ENCODE measurements at places on chromosomes 4 and X. TPM values are rescaled to one million over a fixed set of nuclear protein-coding genes. Genes with fewer than 3 reads are reported as not detected.

DNA sequence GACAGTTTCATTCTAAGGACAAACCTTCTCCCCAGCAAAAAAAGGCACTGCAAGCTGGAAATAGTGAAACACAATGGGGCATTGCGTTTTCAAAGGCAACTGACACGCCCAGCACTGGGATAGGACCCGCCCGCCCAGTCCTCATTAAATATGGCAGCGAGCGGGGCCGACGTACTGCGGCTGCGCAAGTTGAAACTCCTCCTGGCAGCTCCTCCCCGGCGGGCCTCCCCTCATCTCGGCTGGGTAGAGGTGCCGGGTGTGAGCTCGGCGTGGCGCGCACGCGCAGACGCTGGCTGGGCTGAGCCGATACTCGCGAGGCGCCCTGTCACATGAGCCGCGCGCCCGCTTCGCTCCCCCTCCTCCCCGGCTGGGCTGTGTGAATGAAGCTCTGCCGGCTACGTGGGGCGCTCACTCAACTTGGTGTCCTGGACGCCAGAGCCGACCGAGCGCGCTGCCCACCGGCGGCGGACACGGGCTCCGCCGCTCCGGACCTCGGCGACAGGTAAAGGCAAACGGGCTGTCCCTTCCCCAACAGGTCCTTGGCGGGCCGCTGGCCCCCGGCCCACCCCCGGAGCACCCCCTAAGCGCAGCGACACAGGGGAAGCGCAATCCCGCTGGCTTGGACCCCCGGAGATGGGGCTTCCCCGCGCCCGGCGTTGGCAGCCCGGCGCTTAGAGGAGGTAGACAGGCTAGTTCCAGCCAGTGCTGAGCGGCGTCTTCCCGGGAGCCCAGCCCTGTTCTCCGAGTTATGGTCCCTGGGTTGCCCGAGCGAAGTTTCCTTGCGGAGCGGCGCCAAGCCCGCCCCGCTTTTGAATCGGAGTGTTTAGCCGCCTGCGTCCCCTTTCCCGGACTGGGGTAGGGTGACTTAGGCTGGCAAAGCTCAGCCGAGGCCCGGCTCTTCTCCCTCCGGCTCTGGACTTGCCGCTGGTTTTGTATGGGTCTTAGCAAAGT is at the start of gene CLCN5:
TSS of gene CLCN5 (plus strand) at position 306 of the 951 bp plus-strand sequence. CDS start 2,703 bp downstream, outside the sequence.
- H3K27me3 ChIP-seq, result no peaks in the 10 kb centered on the region
- peak within 1 kb of the TSS; percentile 67 for H3K4me3 ChIP-seq
- no peaks in the 10 kb centered on the region for H3K36me3 ChIP-seq
- DNase-seq, result peak; percentile 98

GRCh38 chr4:5636766-5637670 is 71.3 kb downstream of the EVC2 start:
- no peaks in the 10 kb centered on the region for H3K4me1 ChIP-seq
- H3K27me3 ChIP-seq, result no peaks in the 10 kb centered on the region
- H3K36me3 ChIP-seq, result no peaks in the 10 kb centered on the region
- DNase-seq, result no peak
- H3K27ac ChIP-seq, result no peak overlapping the region

GRCh38 chrX:148385471-148385870 is 114.9 kb upstream of the AFF2 start:
- H3K36me3 ChIP-seq, result no peaks in the 10 kb centered on the region
- no peaks in the 10 kb centered on the region for H3K27me3 ChIP-seq
- no peak for DNase-seq
- H3K4me3 ChIP-seq, result no peak overlapping the region

DNA sequence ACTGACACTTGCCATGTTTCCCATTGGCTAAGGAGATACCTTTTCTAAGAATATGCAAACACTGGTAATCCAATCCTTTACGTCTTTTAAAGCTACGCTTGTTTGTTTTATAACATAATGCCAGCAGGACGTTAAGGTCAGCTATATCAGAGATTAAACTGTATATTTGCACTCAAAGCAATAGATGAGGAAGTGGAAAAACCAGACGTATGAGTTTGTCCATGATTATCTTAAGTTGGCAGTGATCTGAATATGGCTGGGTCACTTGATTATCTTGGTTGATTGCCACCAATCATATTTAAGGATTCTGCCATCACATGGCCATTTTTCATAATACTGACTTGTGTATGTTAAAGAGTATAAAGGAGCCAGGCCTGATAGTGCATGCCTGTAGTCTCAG is 19.4 kb downstream of the TMSB4X start:
- DNase-seq, result no peak
- H3K36me3 ChIP-seq, result no peaks in the 10 kb centered on the region
- no peak overlapping the region for H3K4me3 ChIP-seq
- peaks cover 21% of the 10 kb centered on the region for H3K4me1 ChIP-seq

GRCh38 chrX:115564243-115564642 is 3.3 kb downstream of the PLS3 start:
- H3K36me3 ChIP-seq, result no peaks in the 10 kb centered on the region
- H3K27ac ChIP-seq, result no peak overlapping the region
- DNase-seq, result no peak

GRCh38 chr4:833731-834367 is 7.9 kb upstream of the CPLX1 start:
- DNase-seq, result peak; percentile 69
- H3K4me1 ChIP-seq, result no peaks in the 10 kb centered on the region
- H3K4me3 ChIP-seq, result no peak overlapping the region

GRCh38 chr4:15836362-15836761 is 58.2 kb downstream of the CD38 start:
- no peak overlapping the region for H3K27ac ChIP-seq
- no peak overlapping the region for H3K4me3 ChIP-seq
- no peaks in the 10 kb centered on the region for H3K27me3 ChIP-seq
- no peaks in the 10 kb centered on the region for H3K4me1 ChIP-seq
- no peak for DNase-seq

GRCh38 chr4:2366252-2367192 is 51.9 kb downstream of the ZFYVE28 start:
- no peak overlapping the region for H3K4me3 ChIP-seq
- no peak overlapping the region for H3K27ac ChIP-seq
- H3K27me3 ChIP-seq, result no peaks in the 10 kb centered on the region
- DNase-seq, result no peak
- H3K36me3 ChIP-seq, result peaks cover 9% of the 10 kb centered on the region
- peaks cover 32% of the 10 kb centered on the region for H3K4me1 ChIP-seq

- H3K27me3 ChIP-seq, result no peaks in the 10 kb centered on the region
- DNase-seq, result no peak
- no peak overlapping the region for H3K4me3 ChIP-seq
Measured at GRCh38 chr4:155040031-155040430, 168.4 kb upstream of the NPY2R start.

DNA sequence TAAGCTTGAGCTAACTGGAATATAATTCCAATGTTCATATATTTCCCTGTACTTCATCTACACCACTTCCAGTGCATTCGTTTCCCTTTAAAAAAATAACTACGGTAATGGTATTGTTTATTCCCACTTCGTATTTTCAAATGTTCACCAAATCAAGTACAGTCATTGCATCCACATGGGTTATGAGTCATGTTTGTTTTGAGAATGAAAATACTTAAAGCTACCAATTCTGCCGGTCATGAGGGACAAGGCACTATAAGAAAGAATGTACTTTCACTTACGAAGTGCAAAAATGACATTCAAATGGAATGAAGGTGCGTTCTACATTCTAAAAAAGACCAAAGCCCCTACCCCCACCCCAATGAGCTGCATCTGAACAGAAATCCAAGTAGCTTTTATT is 174.4 kb upstream of the FGF13 start:
- no peak for DNase-seq
- H3K4me1 ChIP-seq, result no peaks in the 10 kb centered on the region
- H3K27ac ChIP-seq, result no peak overlapping the region
- no peaks in the 10 kb centered on the region for H3K27me3 ChIP-seq
- no peak overlapping the region for H3K4me3 ChIP-seq

DNA sequence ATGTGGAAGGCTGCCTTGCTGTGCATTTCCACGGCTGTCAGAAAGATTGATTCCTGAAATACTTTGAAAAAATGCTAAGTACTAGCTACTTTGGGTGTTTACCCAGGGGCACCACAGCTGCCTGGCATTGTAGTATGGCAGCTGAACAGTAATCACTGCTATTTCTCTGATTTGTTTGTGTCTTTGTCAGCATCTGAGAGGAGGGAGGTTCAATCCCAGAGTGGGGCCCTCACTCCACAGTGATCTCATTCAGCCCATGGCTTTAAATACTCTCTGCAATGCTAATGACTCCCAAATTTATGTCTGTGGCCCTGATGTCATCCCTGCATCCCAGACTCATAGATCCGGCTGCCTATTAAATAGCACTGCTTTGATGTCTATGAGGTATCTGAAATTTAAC is 575.3 kb upstream of the MAGEB2 start:
- no peak for DNase-seq
- no peak overlapping the region for H3K27ac ChIP-seq
- no peak overlapping the region for H3K4me3 ChIP-seq
- no peaks in the 10 kb centered on the region for H3K27me3 ChIP-seq

DNA sequence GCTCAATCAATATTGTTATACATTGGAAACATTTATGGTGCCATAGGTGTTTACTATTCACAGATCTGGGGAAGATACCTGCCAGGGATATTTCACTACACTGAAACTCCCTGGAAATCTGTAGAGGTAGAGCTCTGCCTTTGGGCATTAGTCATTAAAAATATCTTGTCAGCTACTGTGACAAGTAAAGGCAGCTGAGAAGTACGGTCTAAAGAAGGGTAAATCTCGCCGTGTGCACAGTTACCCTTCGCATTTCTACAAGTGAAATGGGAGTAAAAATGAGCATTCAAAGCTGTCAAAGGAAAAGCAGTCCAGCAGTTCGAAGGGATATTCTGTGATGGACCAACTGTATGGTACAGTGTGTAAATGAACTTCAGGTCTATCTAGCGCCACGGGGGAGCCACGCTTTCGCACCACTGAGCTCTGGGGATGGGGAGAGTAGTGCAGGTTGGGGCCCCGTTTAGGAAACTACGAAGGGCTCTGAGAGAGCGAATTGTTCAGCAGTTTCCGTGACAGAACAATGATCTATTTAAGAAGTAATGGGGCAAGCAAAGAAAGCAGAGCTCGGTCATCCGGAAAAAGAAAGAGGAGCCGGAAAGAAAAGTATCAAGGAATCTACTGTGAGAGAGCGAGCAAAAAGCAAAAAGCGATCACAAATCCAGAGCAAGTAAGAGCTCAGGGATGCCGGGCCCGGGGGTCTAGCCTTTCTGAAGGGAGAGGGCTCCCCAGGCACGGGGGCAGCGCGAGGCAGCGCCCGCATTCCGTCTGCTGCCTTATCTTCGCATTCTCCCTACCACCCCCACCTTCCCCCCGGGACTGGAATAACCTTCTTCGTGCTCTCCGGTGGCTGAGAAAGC is 646 bp downstream of the TIGD4 start:
- peak; percentile 77 for DNase-seq
- H3K4me1 ChIP-seq, result peaks cover 53% of the 10 kb centered on the region
- peak overlapping the region; percentile 83 for H3K4me3 ChIP-seq
- H3K36me3 ChIP-seq, result no peaks in the 10 kb centered on the region
- no peaks in the 10 kb centered on the region for H3K27me3 ChIP-seq
- peak overlapping the region; percentile 90 for H3K27ac ChIP-seq

- H3K4me1 ChIP-seq, result no peaks in the 10 kb centered on the region
- no peaks in the 10 kb centered on the region for H3K36me3 ChIP-seq
- H3K4me3 ChIP-seq, result no peak overlapping the region
Measured at GRCh38 chrX:28585767-28586166, 1.5 kb upstream of the IL1RAPL1 start.

GRCh38 chrX:104335756-104336155 is 81.0 kb upstream of the ESX1 start:
- H3K4me1 ChIP-seq, result no peaks in the 10 kb centered on the region
- H3K27me3 ChIP-seq, result no peaks in the 10 kb centered on the region
- no peaks in the 10 kb centered on the region for H3K36me3 ChIP-seq
- no peak for DNase-seq

DNA sequence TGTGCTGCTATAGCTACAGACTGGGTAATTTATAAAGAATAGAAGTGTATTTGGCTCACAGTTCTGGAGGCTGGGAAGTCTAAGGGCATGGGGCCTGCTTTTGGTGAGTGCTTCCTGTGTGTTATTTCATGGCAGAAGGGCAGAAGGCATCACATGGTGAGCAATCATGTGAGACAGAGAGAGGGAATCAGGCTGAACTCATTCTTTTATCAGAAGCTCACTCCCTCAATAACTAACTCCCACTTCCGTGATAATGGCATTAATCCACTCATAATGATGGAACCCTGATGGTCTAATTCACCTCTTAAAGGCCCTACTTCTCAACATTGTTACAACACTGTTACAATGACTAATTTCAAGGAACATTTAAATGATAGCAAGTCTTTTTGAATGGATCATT is 129.4 kb downstream of the FAT4 start:
- DNase-seq, result no peak
- no peak overlapping the region for H3K27ac ChIP-seq
- H3K4me1 ChIP-seq, result no peaks in the 10 kb centered on the region
- H3K27me3 ChIP-seq, result no peaks in the 10 kb centered on the region
- no peak overlapping the region for H3K4me3 ChIP-seq

DNA sequence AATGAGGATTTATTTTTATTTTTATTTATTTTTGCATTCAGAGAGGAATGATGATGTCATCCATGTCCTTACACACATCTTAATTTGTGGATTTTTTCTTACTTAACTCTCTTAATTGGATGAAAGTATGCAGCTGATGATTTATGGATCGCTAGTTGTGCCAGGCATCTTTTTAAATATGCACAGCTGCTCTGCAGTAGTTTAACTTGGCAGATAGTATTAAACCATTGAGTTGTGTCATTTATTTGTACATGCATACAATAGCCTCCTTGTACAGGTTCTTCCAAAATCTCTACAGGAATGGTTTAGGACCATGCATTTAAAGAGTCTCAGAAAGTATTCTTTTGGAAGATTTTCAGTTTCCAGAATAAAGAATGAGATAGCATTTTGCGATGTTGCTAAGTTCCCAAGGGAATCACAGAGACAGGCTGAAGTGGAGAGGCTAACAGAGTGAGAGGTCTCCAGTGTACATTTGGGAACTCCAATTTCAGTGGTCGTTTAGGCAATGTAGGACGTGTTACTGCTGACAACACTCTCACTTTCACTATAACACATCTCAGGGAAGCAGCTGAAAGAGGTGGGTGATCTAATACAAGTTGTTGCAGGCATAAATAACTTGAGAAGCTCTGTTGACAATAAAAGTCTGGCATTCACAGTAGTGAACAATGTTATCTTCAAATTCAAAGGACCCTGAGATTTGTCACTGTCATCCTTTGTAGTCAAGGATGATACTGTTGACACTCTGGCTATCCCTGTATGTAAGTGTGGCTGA is 49.9 kb upstream of the SCRG1 start:
- no peaks in the 10 kb centered on the region for H3K4me1 ChIP-seq
- H3K27ac ChIP-seq, result no peak overlapping the region
- DNase-seq, result no peak
- no peak overlapping the region for H3K4me3 ChIP-seq

The RS1 gene
- total RNA-seq, result not detected

The ARMCX1 gene
- total RNA-seq, result 17.6 TPM

The MBNL3 gene
- total RNA-seq, result 38.7 TPM

The RGN gene
- 4.0 TPM for total RNA-seq

The UBA1 gene
- total RNA-seq, result 188 TPM

The TSPYL2 gene
- 51.7 TPM for total RNA-seq

The CT45A1 gene
- total RNA-seq, result not detected

The NDST4 gene
- total RNA-seq, result 7.7 TPM

The KLF8 gene
- total RNA-seq, result 6.3 TPM

The HERC6 gene
- 11.6 TPM for total RNA-seq

The TGIF2LX gene
- total RNA-seq, result not detected

The VCX2 gene
- not detected for total RNA-seq

The REELD1 gene
- 0.79 TPM for total RNA-seq

The PNMA6F gene
- total RNA-seq, result not detected

The MAMLD1 gene
- total RNA-seq, result 5.4 TPM

Measured in spleen (tissue), 13 donors.